ENCODE measurements at places on chromosomes 3 and 15.

DNA sequence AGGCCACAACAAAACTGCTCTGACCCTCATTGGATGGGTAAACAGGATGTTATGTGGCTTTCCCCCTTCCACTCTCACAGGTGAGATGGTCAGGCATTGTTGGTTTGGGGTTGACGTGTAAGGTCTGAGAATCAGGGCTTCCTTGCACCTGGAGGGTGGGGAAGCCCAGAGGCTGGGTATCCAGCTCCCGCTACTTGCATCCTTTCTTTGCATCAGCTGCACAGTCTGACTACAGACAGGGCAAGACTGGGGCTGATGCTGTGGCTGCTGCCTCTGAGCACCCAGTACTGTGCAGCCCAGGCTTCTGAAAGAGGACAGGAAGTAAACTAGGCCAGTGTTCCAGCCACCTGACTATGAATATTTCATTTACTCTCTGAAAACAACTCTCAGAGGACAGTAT, 58.0 kb upstream of the ATP2B2 start:
- no peak for DNase-seq

DNA sequence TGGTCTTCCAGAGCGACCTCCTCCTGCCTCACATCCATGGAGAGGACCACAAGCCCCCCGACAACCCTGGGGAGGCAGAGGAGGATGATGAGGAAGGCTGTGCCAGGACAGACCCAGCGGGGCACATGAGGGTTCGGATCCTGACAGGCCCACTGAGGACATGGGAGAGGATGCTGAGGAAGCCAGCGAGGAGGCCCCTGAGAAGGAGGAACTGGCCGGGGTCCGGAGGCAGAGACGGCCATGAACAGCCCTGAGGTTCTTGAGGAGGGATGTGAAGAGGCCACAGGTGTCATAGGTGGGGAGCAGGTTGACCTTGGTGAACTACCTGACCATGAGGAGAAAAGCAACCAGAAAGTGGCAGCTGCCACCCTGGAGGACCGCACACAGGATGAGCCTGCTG, 54.9 kb upstream of the WNT7A start:
- DNase-seq: no peak

GRCh38 chr3:10315101-10315500, 5.8 kb downstream of the SEC13 start:
- DNase-seq: no peak

DNA sequence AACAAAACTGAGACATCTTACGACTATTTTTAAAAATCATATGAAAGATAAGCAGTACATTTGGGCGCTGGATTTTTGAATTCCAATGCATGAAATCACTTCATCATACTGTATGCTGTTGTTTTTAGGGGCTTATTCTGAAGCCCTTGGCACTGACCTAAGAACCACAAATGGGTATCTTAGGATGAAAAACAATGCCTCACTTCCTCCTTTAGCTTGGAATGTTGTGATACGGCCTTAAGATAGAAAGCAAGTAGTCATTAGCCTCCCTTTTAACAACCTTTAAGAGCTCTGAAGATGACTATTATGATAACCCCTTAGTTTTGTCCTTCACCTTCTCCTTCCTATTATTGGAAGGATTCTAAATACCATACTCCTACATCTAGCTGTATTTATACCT, 289.8 kb downstream of the ARPP21 start:
- no peak for DNase-seq

DNA sequence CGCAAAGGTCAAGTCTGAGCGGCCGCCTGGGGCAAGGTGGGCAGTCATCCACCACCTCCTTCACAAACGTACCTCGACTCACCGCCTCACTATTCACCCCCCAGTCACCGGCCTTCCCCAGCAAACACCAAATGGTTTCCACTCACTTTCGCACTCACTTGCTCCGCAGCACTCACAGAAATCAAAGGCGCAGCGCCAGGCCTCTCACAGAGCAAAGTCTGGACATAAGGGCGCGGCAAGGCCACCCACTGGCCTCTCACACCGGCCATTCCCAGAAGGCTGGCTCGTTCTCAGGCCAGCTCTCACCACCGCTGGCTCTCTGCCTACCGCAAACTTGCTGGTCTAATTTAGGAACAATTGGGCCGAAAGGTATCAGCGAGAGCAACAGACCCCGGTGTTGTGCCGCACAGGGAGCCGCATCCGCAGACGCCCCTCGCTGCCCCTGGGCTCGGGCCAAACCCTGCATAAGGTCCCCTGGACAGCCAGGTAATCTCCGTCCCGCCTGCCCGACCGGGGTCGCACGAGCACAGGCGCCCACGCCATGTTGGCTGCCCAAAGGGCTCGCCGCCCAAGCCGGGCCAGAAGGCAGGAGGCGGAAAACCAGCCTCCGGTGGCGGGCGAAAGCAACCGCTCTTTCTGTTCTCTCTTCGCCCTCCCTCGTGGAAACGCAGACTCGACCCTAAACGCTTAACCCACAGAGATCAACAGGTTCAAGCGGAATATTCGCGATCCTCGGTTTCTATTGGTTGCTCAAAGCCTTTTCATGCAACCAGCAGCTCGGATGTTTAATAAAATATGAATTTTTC, 2.9 kb downstream of the SHOX2 start:
- no peak for DNase-seq

- DNase-seq: no peak
These were observed 19.2 kb downstream of the UBP1 start for GRCh38 chr3:33420966-33421365.

GRCh38 chr15:38076786-38077185, 142.3 kb downstream of the TMCO5A start:
- DNase-seq: no peak

DNA sequence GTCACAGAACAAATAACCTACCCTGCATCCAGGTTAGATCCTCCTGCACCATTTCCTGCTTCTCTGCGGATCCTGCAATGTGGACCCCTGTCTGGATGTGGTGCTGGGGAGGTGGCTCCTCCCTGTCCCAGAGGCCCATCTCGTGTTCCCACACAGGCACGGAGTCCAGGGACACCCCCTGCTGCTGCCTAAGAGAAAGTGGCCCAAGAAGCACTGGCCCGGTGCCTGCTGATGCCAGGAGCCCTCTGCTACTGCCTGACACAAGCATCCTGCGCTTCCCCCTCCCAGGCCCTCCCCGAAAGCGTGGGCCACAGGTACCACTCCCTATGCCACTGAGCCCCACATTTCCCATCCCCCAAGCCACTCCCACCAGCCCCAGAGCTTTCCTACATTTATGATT, 48.6 kb downstream of the ZNF445 start:
- DNase-seq: no peak

- no peak for DNase-seq
These were observed 17.0 kb upstream of the RPN1 start for GRCh38 chr3:128667641-128668040.
